Upper lobe of right lung (tissue), 1 donor: ENCODE measurements at places on chromosomes 7 and 10. TPM values are rescaled to one million over a fixed set of nuclear protein-coding genes. Genes with fewer than 3 reads are reported as not detected.

The HECW1 gene
- 1.6 TPM for total RNA-seq

The ANKRD30A gene
- 0.12 TPM for total RNA-seq

- H3K27me3 ChIP-seq = no peaks in the 10 kb centered on the region
- no peaks in the 10 kb centered on the region for H3K36me3 ChIP-seq
- no peak for DNase-seq
- H3K27ac ChIP-seq = no peak overlapping the region
- H3K4me1 ChIP-seq = no peaks in the 10 kb centered on the region
These were observed 358.3 kb upstream of the PRKCQ start for GRCh38 chr10:6938384-6938783.

GRCh38 chr10:131751827-131752775, 148.7 kb upstream of the PPP2R2D start:
- H3K4me1 ChIP-seq = no peaks in the 10 kb centered on the region
- no peak for DNase-seq
- H3K4me3 ChIP-seq = no peak overlapping the region
- H3K36me3 ChIP-seq = no peaks in the 10 kb centered on the region

GRCh38 chr10:86402283-86402941, 35.8 kb upstream of the GRID1 start:
- H3K4me3 ChIP-seq = no peak overlapping the region
- peaks cover 14% of the 10 kb centered on the region for H3K27me3 ChIP-seq
- no peak overlapping the region for H3K27ac ChIP-seq
- no peak for DNase-seq

DNA sequence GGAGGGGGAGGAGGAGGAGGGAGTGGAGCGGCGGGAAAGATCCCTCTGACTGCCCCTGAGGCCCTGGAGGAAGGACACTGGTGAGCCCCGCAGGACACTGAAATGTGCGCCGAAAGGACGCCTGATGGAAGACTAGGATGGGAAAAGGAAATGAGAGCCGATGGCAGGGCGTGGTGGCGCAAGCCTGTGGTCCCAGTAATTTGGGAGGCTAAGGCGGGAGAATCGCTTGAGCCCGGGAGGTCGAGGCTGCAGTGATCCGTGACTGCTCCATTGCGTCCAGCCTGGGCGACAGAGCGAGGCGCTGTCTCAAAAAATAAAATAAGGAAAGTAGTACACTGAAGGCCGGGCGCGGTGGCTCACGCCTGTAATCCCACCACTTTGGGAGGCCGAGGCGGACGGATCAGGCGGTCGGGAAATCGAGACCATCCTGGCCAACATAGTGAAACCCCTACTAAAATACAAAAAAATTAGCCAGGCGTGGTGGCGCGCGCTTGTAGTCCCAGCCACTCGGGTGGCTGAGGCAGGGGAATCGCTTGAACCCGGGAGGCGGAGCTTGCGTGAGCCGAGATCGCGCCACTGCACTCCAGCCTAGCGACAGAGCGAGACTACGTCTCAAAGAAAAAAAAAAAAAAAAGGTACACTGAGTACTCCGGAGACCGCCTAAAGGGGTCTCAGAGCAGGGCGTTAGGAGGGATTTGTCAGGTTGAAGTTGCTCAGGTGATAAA, 561 bp upstream of the HNRNPF start:
- peak overlapping the region; percentile 99 for H3K27ac ChIP-seq
- no peaks in the 10 kb centered on the region for H3K27me3 ChIP-seq
- H3K36me3 ChIP-seq = no peaks in the 10 kb centered on the region
- peaks cover 20% of the 10 kb centered on the region for H3K4me1 ChIP-seq
- H3K4me3 ChIP-seq = peak overlapping the region; percentile 91

GRCh38 chr10:61814160-61814559, 87.3 kb upstream of the ARID5B start:
- H3K36me3 ChIP-seq = no peaks in the 10 kb centered on the region
- H3K27me3 ChIP-seq = no peaks in the 10 kb centered on the region
- H3K4me1 ChIP-seq = no peaks in the 10 kb centered on the region
- no peak for DNase-seq

The BTBD16 gene
- total RNA-seq = 0.35 TPM

- H3K4me3 ChIP-seq = no peak overlapping the region
- DNase-seq = no peak
- H3K27ac ChIP-seq = no peak overlapping the region
- no peaks in the 10 kb centered on the region for H3K27me3 ChIP-seq
- H3K36me3 ChIP-seq = no peaks in the 10 kb centered on the region
These were observed 260.9 kb downstream of the SLC25A13 start for GRCh38 chr7:96061009-96061408.

- no peak overlapping the region for H3K27ac ChIP-seq
- DNase-seq = no peak
- no peaks in the 10 kb centered on the region for H3K36me3 ChIP-seq
- H3K27me3 ChIP-seq = no peaks in the 10 kb centered on the region
- H3K4me1 ChIP-seq = no peaks in the 10 kb centered on the region
These were observed 677.0 kb upstream of the POT1 start for GRCh38 chr7:125606671-125607070.
